ENCODE measurements at places on chromosomes 7 and 10. TPM values are rescaled to one million over a fixed set of nuclear protein-coding genes. Genes with fewer than 3 reads are reported as not detected.

GRCh38 chr7:127872122-127872521 lies 159.1 kb downstream of the LRRC4 start:
- H3K27me3 ChIP-seq, result peaks cover 5% of the 10 kb centered on the region
- DNase-seq, result no peak
- H3K36me3 ChIP-seq, result no peaks in the 10 kb centered on the region
- H3K27ac ChIP-seq, result no peak overlapping the region

The PDK4 gene
- not detected for total RNA-seq

The EBLN1 gene
- not detected for total RNA-seq

The IFIT1B gene
- not detected for total RNA-seq

DNA sequence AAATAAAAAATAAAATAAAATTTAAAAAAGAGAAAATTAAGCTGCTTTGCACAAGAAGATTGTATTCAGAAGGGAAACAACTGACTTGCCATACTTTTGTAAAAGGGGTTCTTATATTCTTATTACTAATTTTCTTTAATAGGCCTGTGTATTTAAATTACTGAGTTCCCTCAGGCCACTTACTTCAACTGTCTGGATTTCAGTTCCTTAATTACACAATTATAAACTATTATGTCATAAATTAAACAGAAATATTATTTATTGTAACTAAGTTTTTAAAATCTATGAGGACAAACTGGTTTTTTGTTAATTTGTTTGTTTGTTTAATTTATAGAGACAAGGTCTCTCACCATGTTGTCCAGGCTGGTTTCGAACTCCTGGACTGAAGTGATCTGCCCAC lies 22.4 kb upstream of the MICU1 start:
- H3K27me3 ChIP-seq, result no peaks in the 10 kb centered on the region
- H3K4me3 ChIP-seq, result no peak overlapping the region
- H3K27ac ChIP-seq, result no peak overlapping the region
- H3K4me1 ChIP-seq, result no peaks in the 10 kb centered on the region

The FAM237B gene
- total RNA-seq, result not detected

The SPDYE6 gene
- not detected for total RNA-seq

GRCh38 chr10:120950051-120950561 lies 98.9 kb downstream of the WDR11 start:
- H3K27ac ChIP-seq, result no peak overlapping the region
- H3K4me1 ChIP-seq, result peaks cover 1% of the 10 kb centered on the region
- DNase-seq, result peak; percentile 49
- H3K4me3 ChIP-seq, result peak overlapping the region; percentile 74
- peaks cover 4% of the 10 kb centered on the region for H3K27me3 ChIP-seq
- no peaks in the 10 kb centered on the region for H3K36me3 ChIP-seq

Measured in glutamatergic neuron (in vitro differentiated cells).